Bronchial epithelial cell (primary cell): ENCODE measurements at places on chromosomes 12 and 14. TPM values are rescaled to one million over a fixed set of nuclear protein-coding genes. Genes with fewer than 3 reads are reported as not detected.

Gene DLGAP5
- 0.26 and 0.38 TPM in 2 replicates for total RNA-seq

Gene CCDC91
- 26.3 and 30.0 TPM in 2 replicates for total RNA-seq

Gene RNASE7
- total RNA-seq, result 8.2 and 12.1 TPM in 2 replicates

DNA sequence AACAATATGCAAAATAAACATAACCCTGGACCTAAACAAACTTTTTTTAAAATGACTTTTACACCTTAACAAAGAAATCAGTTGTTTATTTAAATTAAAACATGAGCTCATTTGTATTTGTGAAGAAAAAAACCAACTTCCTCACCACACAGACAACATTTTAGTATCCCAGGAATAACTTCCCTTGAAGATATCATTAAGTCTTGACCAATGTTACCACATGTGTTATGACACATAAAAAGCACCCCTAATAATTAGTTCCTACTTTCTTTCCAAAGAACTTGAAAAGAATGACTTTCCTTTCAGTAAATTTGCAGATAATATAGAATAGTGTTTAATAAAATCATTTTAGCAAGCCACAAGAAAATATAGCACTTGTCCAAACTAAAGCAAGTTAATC is 42.4 kb downstream of the DUSP16 start:
- no peak for DNase-seq

DNA sequence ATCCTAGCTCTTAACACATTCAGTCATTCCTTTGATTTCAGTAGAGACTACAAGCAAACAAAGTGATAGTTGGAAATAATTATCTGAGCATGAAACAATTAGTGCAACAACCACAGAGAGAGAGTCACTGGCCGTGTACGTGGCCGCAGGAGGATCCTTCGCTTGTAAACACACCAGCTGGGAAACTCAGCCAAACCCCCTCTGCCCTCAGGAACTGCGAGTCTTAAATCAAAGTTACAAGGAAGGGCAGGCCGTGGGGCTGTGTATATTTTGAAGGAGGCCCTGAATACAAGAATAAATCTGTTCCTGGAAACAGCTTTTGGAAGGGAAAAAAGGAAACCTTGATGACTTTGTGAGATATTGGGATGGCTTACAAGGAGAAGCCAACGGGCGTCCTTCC is 164.5 kb downstream of the ANO2 start:
- DNase-seq, result no peak

DNA sequence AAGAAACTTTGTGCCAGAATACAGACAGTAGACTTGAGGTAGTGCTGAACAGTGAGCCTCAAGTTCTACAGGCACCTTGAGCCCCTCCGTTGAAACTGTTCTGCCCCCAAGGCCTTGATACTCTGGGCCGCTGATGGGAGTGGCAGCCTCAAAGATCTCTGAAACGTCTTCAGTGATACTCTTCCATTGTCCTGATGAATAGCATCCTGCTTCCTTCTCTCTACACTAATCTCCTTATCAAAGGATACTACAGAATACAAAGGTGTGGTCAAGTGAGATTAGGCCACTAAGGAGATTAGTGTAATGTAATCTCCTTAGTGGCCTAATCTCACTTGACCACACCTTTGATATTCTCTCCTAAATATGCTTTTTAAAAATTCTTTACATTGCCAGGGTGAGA is 419.8 kb upstream of the SEL1L start:
- DNase-seq, result no peak
